ENCODE measurements at places on chromosomes 3 and 15. TPM values are rescaled to one million over a fixed set of nuclear protein-coding genes. Genes with fewer than 3 reads are reported as not detected.

DNA sequence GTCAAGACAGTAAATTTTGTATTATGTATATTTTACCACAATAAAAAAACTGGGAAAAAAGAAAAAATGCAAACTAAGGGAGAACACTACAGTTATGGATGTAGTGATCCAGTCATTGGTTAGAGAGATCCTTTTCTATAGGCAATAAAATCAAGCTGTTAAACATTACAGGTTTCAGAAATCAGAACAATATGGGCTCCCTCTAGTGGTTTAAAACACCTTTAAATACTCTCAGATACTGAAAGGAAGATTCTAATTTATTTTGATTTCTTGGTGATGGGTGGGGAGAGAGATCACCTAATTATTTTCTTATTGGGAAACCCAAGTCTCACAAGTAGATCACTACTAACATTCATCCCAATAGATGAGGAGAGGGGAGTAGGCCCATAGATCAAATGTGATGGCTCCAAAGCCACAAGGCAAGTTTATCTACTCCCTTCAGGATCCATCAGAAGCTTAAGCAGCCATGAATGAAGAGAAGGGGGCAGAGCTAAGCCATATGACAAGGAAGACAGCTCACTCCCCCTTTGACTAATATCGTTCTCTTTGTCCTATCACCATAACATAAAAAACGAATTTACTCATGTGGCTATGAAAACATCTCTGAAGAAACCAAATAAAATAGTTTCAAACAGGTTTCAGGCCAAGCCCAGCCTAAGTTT, 118.6 kb downstream of the ANO10 start:
- DNase-seq = no peak

DNA sequence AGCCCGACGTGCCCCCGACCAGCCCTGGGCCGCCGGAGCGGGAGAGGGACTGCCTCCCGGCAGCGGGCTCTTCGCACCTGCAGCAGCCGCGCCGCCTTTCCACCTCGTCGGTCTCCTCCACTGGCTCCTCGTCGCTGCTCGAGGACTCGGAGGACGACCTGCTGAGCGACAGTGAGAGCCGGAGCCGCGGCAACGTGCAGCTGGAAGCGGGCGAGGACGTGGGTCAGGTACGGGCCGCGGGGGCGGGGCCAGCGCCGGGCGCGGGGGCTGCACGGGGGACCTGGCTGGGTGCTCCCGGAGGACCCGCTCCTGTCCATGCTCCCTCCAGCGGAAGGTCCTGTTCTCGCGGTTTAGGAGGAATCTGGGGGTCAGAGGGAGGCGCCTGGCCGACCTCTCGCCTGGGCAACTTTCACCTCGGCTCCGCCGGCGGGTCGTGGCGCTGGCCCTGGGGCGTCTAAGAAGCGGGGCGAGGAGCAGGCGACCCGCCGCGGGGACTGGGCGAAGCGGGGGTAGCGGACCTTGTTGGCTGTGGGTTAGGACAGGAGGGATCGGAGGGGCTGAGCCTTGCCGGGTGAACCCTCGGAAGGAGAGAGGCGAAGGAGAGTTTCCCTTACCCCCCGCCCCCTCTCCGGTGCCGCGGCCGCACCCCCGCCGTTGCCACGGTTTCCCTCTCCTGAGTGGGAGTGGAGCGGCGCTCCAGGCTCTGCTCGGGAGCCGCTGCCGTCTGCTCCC, 682 bp downstream of the ITPKA start:
- no peak for DNase-seq

DNA sequence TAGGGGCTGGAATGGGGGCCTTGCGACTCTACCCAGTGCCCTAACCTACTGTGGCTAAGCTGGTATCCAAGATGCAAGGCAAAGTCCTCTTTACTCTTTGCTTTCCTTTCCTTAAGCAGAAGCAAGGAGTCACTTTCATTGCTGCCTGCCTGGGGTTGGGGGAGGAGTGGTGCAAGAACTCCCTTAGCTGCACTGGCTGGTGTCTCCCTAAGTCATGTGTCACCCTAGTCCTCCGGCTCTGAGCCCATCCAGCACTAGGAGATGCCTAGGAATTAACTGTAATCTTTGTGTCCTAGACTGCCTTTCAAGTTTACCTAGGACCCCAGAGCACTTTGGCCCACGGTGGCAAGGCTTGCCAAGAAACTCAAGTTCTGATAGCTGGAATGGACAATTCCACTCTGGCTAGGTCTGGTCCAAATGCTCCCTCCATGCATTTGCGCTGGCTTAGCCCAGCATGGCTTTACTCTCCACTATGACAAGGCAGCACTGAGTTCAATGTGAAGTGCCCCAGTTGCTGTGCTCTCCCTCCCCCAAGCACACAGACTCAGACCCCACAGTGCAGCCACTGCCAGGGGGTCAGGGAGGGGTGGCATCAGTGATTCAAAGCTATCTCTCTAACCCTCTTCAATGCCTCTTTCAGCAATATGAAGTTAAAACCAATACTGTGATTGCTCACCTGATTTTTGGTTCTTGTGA, 58.7 kb downstream of the ESYT3 start:
- DNase-seq = no peak

GRCh38 chr3:164155400-164155799, 922.9 kb downstream of the SI start:
- DNase-seq = no peak

DNA sequence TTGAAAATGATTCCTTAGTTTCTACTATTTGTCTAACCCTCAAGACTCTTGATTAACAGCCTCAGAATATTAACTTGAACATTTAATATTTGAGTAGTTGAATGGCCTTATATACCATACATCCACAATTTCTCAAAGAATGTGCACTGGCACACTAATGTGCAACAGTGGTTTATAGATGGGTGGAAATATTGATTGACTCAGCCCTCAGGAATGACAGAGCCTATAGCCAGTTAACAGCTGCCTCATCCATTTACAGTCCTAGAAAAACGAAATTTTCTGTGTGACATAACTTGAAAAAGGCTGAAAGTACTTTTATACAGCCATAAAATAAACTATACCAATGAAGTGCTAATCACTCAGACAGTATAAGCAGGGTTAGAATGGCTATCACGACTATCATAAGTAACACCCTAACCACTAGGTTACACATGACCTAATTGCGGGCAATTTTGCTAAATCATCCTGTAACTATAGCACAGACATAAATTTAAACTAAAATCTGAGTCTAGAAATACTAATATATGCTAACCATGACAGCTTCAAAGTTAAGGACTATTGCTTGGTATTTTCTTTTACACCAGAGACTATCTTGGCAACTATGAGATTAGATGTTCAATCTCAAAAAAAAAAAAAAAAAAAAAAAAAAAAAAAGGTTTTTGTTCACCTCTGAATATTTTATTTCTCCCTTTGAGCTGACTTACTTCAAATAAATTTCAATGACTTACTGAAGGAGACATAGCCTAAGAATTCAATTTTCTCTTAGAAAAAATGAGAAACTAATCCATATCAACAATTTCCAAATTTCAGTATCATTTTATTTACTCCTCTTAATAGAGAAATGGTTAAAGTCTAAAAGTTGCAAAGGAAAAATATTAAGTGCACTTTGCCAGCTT, 9.3 kb downstream of the SECISBP2L start:
- DNase-seq = no peak

Gene ADIPOQ
- total RNA-seq = not detected

Gene OXTR
- 0.82 TPM for total RNA-seq

DNA sequence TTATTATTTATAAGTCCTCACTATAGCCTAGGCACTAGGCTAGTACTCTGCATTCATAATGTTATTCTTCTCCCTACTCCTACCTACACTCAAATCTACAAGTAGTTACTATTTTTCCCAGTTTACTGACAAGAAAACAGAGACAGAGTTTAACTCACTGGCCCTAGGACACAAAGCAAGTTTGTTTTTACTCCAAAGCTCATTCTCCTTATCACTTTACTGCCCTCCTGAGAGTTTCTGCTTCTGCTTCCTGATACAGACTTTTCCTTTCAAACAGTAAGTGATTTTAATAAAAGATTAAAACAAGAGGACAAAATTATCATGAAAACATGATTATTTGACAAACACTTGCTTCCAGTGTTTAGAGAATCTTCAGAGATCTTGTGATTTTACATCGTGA, 60.6 kb upstream of the CADPS start:
- DNase-seq = no peak

DNA sequence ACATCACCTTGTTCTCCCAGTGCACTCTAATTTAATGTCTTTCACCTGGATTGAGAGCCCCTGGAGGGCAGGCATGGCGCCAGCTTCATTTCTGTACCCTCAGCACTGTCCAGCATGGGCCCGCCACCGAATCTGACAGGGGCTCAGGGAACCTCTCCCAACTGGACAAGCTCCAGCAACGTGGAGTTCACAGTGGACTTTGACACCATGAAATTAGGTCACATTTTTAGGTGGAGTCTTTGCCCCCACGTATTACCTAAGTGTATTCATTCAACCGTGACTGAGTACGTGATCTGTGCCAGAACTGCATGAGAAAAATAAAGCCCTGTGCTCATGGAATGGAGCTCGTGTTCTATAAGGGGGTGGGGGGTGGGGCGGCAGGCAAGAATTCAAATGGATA, 94.1 kb upstream of the ATP2B2 start:
- no peak for DNase-seq

Gene PPP1R14D
- total RNA-seq = not detected

Gene RAB43
- total RNA-seq = 30.6 TPM

DNA sequence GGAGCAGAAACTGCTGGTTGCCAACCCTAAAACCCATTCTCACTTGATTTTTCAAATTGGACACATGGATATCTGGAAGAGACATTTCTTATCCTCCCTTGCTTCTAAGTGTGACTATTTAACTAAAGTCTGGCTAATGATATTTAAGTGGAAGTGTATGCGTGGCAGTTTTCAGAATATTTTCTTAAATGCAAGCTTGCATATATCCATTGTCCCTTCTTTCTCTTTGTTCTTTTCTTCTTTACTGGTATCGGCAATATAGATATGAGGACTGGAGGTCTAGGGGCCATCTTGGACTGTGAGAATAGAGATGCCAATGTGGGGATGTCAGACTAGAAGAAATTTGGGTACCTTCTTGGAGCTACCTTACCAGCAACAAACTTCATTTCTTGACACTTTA, 364.3 kb upstream of the DPH6 start:
- no peak for DNase-seq

DNA sequence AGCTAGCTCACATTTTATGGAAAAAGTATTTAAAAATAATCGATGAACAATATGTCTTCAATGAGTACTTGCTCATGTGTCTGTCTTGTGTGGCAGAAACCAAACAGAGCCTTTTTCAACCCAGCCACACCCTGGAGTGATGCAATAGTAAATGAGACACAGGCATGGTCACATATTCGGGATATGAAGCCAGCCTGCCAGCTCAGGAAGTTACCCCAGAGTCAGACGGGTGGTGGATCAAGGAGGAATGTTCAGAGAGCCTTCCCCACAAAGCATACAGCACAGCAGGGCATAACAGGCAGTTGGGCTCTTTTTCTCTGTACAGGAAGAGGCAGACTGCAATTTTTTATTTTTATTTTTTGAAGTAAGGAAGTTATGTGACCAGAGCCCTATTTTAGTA, 27.3 kb downstream of the LARP6 start:
- no peak for DNase-seq

DNA sequence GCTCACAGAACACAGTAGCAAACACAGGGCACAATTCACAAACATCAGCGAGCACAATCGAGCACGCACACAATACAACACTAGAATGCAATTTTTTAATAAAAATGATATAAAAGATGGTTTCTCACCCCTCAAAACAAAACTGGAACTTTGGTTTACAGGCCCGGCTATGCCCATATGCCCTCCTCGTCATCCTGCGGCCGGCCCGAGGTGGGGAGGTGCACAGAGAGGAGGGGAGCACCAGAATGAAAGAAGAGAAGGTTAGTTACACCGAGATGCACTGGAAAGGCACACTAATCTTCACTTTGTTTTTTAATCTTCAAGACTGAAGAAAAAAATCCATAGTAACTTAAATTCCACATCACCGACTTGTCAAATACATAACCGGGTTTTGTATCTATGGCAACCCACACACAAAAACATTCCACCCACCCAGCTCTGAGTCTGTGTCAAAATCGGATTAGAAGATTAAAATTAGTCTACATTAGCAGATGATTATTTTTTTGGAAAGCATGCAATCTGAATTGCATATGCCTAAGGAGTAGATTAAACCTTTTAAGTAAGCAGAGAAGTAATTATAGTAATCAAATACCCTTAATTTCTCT, 196.7 kb upstream of the WNT5A start:
- DNase-seq = no peak

Gene FBXO40
- total RNA-seq = 0.05 TPM

Gene IQCH
- 1.6 TPM for total RNA-seq

GRCh38 chr3:190877925-190878324, 15.4 kb upstream of the GMNC start:
- peak; percentile 52 for DNase-seq

GRCh38 chr3:110027446-110028080, 690.2 kb upstream of the DPPA4 start:
- DNase-seq = no peak

Gene BNC1
- total RNA-seq = 0.34 TPM

Gene TPRG1
- total RNA-seq = 12.8 TPM

GRCh38 chr3:121894301-121894990, at the start of gene SLC15A2:
Gene SLC15A2 (plus strand): TSS chr3:121894401. CDS start chr3:121894477, 76 bp downstream.
- peak; percentile 24 for DNase-seq

DNA sequence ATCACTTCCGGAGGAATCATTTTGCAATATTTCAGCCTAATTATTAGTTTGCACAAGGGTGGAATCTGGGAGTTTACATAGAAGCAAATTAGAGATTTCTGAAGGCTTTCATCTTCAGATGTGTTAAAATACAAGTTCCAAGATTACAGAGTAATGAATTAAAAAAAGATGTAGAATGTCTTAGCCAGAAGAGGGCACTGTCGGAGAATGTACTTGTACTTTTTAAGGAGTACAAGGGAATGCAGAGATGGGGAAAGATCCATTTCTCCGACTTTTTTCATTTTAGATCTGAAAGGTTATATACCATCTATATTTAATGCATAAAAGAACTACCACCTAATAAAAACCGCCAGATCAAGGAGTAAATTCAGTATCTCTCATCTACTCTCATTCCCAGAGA, 43.1 kb upstream of the WDR5B start:
- DNase-seq = peak; percentile 34

DNA sequence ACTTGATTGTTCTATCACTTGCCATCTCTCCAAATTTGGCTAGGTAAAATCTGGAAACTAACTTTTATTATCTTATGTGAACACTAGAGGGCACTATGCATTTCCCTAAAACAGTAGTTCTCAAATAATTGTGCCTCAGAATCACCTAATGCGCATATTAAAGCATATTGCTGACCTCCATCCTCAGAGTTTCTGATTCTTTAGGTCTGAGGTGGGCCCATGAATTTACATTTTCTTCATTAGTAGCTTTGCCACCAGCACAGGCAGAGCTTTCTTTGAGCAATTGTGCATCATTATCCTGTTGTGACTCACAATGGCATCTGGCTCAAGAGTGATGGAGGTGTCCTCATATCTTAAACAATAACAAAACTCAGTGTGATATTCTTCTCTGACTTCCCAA, 17.5 kb upstream of the BCHE start:
- DNase-seq = no peak

Gene FGF7
- total RNA-seq = 29.6 TPM

GRCh38 chr3:66093981-66094380, 55.3 kb upstream of the MAGI1 start:
- DNase-seq = no peak

GRCh38 chr3:3801494-3801841, 2.2 kb downstream of the LRRN1 start:
- DNase-seq = no peak

Gene TTC21A
- total RNA-seq = 10.6 TPM
